ENCODE measurements at places on chromosomes 4 and X.

DNA sequence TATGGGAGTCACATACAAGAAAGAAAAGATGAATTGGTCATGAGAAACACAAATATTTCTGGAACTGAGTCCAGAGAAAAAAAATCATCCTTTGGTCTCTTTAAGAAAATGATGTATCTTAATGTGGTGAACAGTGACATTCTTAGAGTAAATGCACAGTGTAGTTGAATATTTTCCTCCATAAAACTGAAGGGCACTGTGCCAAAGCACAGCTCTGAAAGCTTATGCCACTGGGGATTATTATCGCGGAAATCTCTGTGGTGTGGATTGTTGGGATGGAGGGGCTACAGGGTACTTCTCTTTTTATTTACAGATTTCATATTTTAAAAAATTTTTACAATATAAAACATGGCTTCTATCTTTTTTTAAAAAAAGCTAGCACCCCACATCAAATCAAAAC, 908.1 kb downstream of the CCSER1 start:
- DNase-seq: no peak

DNA sequence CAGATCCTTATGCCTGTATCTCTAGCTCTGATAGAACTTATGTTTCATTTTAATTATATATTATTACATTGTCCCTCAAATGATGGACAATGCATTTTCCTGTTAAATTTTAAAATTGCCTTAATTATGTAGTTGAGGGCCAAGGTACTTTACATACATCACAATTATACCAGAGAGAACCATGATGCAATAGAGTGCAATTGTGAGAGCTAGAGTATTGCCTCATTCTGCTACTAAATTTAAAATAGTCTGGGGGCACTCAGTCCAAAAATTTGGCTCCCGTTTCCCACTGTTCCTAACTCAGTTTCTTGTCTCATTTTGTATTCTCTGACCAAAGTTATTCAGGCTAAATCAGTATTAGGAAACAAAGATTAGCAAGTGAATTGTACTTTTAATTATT, 378.5 kb upstream of the ZFP42 start:
- DNase-seq: no peak

GRCh38 chr4:56699537-56700105, 18.5 kb upstream of the HOPX start:
- DNase-seq: no peak

DNA sequence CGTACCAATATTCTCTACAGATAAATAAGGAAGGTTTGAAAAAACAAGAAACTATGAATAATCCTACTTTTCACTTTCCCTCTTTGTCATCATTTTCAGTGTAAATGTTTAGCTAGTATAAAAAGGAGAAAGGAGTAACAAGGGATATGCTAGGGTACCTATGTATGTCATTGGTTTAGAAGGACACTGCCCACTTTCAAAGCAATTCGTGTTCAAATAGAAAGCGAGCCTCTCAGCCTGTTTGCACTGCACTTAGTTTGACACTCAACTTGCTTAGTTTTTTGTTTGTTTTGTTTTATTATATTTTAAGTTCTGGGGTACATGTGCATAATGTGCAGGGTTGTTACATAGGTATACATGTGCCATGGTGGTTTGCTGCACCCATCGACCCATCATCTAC, 21.6 kb upstream of the RXFP1 start:
- DNase-seq: no peak

- DNase-seq: no peak
Measured at GRCh38 chrX:121365572-121366161, 318.3 kb downstream of the GLUD2 start.

DNA sequence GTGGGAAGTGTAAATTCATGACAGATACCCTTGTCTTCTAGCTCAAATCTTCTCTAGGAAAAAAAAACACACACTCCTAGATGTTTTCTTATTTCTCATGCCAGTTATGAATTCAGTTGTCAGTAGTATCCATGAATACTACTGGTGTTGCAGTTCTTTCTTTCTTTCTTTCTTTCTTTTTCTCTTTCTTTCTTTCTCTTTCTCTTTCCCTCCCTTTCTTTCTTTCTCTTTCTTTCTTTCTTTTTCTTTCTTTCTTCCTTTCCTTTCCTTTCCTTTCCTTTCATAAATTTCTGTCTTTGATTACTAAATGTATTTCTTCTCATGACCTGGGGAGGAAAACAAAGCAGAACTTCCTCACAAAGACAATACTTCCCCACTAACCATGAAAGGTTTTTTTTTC, 253.8 kb downstream of the PCDH7 start:
- no peak for DNase-seq

- DNase-seq: no peak
Measured at GRCh38 chrX:10526451-10526850, 93.9 kb downstream of the MID1 start.

DNA sequence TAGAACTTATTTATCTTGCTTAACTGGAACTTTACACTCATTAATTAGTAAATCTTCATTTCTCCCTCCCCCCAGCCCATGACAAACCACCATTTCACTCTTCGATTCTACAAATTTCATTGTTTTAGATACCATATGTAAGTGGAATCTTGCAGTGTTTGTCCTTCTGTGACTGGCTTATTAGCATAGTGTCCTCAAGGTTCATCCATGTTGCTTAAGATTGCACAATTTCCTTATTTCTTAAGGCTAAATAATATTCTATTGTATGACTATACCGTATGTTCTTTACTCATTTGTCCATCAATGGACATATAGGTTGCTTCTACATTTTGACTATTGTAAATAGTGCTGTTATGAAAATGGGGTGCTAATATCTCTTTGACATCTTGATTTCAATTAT, 24.5 kb upstream of the RNF212 start:
- DNase-seq: no peak

GRCh38 chr4:108003982-108004515, 14.4 kb downstream of the HADH start:
- no peak for DNase-seq

DNA sequence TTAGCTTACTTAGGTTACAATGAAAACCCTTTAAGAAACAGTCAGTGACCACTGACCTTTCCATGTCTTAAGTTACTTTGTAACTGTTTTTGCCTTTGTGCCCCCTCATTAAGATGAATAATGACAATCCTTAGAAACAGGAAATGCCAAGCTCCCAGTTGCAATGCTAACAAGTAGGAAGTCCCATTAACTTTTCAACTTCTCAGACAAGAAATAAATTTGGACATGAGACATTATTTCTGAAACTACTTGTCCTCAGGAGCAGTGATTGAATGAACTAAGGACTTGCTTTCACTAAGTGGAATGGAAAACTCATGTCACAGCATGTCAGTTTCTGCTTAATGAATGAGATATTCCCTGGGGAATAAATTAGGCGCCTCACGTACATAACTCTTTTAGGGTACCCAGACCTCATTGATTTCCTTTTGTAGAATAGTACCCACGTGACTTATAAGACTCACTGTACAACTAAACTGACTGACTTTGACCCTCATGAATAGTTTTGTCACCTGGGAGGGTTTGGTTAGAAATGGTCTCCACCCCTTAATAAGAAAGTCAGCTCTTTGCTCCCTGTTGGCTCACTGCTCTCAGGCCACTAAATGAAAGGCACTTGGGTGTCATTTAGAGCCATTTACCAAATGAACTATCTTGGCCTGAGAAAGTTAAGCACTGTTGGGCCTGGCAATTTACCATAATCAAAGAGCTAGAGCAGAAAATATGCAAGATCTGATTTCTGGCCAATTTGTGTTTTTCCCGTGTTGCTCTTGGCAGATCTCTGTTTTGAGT, 383.9 kb downstream of the RPA4 start:
- no peak for DNase-seq

GRCh38 chr4:5789141-5789540, 78.1 kb downstream of the EVC start:
- no peak for DNase-seq

DNA sequence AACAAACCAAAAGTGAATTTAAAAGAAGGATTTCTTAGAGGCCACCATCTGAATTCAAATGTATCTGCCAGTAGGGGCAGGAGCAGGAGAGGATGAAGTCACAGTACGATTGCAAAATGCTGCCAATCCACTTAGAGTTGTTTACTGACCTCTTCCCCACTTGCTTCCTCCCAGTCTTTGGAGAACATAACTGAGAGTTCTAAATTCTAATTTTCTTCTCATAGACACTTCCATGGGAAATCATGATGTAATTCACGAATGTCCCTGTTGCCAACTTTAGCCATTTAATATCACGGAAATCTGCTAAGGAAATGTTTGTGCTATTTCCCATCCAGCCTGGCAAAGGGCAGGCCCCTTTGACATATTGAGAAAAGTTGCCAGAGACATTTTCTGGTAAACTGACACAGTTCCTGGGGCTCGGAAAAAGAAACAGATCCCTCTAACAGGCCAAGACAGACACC, 33.6 kb upstream of the NOCT start:
- DNase-seq: peak; percentile 53

DNA sequence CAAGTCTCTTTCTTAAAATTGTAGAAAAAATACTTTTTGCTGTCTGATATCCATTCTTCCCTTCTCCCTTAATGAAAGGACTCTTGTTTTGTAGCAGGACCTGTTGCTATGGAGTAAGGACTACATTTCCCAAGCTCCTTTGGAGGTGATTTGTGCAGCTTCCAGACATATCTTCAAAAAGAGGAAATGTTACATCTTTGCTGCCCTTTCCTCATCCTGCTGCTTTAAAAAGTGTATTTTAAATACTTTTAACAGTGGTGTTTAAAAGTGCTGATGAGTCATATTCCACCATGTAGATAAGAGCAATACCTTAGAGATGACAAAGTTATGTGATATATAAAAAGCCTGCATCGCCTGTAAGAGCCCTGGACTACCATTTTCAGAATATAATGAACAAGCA, 98.7 kb downstream of the CFAP299 start:
- DNase-seq: peak; percentile 12

- DNase-seq: no peak
Measured at GRCh38 chrX:102847362-102847761, 89.7 kb upstream of the RAB40AL start.

GRCh38 chr4:6224735-6225134, 24.4 kb upstream of the JAKMIP1 start:
- DNase-seq: no peak

- DNase-seq: peak; percentile 12
Measured at GRCh38 chr4:158020176-158020575, 152.6 kb downstream of the GASK1B start.

- DNase-seq: no peak
Measured at GRCh38 chr4:78480286-78480685, 71.3 kb upstream of the ANXA3 start.

DNA sequence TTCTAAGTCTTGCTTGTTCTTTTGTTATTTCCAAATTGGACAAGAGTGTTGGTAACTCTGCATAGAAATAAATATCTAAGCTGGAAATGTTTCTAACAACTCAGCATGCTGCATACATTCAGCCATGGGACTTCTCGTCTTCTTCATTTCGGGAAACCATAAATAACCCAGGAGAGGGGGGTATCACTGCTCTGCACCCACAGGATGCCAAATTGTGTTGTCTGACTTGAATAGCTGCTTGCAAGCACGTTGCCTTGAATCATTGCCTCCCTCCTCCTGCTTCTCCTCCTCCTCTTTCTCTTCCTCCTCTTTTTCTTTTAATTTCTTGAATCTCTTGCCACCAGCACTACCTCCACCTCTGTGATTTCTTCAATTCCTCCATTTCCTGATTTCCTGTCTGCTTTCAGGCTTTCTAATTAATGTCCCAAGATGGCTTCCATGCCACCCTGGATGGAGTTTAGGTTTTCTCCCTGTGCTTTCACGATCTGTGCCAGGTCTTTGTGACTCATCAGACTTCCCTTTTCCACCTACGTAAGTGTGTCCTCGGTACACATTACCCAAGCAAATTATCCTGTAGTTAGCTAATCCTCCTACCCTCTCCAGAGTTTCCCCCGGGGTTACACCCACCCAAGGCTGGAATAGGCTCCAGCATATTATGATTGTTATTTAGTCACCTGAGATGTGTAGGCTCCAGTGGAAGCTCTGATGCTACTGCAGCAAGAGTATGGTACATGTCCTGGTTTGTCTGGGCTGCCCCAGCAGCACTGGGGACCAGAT, 122.6 kb upstream of the VCX3B start:
- DNase-seq: no peak

DNA sequence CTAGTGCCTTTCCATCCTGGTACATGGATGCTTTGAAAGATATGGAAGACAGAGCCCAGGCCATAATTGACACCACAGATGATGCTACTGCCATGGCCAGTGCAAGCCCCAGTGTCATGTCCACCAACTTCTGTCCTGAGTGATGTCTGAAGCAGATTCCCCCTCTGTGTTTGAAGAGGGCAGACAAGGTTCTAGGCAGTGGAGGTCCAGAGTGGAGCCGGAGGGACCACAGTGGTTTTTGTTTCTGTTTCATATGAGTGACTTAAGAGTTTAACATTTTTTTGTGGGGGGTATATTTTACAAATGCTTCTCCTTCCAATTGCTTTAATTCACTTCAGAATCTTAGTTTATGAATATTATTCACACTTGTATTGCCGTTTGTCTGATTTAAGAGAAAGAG, 6.0 kb upstream of the MAGEC1 start:
- DNase-seq: no peak

- DNase-seq: no peak
Measured at GRCh38 chrX:40420899-40421729, 159.7 kb upstream of the ATP6AP2 start.

DNA sequence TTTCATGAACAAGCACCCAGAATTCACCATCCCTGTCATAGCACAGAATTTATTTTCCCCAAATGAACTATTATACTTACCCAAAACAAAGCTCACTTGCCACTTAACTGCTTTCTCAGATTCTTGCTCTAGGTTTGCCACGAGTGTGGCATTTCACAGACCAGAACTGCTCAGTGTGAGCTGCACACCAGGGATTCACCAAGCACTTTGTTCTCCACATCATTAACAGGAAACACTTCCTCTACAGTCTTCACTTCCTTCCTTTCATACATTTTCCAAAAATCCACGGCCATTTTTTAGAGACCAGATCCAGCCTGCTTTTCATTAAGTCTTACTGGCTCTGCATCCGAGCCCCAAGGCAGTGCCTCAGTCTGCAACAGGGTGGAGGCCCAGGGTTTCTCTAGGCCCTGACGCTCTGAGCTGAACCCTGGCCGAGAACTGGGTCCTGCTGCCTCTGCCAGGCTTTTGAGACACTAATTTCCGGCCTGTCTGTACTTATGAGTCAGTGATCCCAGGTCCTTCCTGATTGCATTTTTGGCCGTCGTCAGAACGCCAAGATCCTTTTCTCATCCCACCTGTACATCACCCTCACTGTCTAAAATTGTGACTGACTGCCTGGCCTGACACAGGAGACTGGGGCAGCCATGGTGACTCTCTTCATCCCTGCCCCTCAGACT, 67.6 kb upstream of the MTNR1A start:
- DNase-seq: no peak

DNA sequence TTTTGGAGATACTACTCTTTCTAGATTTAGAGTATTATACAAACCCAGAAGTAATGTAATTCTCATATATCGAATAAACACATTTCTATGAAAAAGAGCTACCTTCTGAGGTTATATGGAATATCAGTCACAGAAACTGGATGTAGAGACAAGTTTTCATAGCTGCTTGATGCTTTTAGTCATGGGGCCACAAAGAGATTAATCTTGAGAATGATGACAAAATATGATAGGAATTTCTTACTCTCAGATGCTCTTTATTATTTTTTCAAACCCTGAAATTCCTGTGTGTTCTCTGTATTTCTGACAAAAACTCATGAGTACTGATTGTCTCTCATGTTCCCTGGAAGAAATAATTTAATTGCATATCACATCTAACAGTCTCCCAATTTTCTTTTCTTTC, 662.5 kb downstream of the RAPGEF2 start:
- no peak for DNase-seq
